NCI-H1105 (cell line): ENCODE measurements at places on chromosomes 13 and 19.

- no peak for DNase-seq
These were observed 8.3 kb upstream of the OXGR1 start for GRCh38 chr13:97002581-97002980.

- no peak for DNase-seq
These were observed 5.9 kb downstream of the BRME1 start for GRCh38 chr19:13899912-13900584.

DNA sequence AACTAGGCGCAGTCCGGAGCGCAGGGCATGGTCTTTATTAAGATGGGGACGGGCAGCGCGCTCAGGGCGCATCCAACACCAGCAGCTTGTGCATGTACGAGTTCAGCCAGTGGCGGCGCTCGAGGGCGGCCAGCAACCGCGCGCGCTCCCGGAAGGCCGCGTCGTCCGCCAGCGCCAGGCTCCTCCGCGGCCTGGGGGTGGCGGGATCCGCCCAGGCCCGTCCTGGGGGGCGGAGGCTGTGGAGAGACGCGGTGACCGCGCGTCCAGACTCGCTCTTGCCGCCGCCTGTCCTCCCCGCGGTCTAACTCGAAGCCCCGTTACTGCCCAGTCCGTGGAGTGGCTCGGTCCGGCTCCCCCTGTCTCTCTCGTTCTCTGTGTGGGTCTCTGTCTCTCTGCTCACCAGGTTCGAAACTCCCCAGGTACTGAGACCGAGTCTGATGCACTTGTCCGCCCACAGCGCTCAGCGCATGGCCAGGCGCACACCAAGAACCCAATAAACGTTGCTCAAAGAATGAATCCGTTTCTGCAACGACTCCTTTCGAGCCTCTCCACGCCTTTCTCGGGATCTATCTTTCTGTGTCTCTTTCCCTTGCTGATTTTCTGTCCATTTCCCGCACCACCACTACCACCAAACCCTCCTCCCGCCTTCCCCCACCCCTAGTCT lies 702 bp downstream of the PTH2 start:
- DNase-seq, result peak; percentile 17

DNA sequence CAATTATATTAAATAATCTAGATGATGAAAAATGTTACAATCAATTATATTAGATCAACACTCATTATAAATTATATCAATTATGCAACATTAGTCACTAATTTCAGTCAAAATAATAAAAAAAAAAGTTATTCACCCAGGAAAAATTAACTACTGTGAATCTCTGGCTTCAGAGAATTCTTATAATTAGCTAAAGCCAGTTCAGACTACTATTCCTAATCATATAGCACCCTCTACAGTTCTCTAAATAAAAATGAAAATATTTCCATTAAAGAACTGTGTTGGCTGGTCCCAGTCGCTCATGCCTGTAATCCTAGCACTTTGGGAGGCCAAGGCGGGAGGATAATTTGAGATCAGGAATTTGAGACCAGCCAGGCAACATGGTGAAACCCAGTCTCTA lies 33.0 kb downstream of the XPO4 start:
- no peak for DNase-seq

DNA sequence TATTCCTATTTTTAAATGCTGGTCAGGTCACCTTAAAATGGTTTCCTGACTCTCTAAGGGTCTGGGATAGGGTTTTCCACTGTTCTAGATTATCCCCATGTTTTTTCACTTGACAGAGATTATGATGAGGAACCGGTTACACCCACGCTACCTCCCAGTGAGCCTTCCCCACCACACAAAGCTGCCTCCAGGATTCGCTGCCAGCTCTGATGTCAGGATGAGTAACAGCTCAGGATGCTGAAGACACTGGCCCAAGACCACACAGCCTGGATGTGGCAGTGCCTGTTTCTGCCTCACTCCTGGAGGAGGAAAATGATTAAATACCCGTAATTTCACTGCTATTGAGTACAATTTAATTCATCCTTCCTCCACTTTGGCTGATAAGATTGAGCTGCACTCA lies 22.9 kb downstream of the ZNF114 start:
- DNase-seq, result no peak

DNA sequence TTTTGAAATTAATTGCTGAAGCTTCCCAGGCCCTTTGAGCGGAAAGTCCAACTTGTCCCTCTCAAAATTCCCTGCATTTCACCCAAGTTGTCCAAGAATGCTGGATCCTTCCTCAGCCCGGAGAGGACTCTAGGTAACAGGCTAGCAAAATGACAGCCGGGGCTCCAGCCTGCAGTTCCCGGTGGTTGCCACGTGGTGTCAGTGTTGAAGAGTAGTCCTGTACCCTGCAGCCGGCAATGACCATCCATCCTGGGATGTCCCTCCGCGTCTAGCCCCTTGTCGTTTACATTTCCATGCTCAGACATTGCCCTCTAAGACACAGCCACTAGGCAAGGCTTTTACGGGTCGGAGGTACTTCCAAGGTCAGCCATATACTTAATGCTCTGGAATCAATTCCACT lies 31.4 kb upstream of the MTIF3 start:
- peak; percentile 13 for DNase-seq
